ENCODE measurements at places on chromosomes 3 and 15.

DNA sequence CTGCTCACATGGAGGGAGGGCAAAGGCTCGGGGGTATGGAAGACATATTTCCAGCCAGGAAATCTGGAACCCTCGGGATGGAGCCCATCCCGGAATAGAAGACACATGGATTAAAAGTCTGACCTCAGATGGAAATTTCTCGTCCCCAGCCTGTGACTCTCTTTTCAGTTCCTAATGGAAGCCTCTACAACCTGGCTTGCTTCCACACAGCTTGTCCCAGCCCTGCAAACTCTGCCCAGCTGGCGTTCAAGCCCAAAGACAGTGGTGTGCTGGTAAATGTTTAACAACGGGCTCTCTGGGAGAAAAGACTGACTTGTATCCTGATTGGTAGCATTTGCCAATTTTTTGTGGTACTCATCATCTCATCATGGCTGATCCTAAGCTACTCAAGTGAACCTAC is 35.6 kb upstream of the TLE3 start:
- no peak for DNase-seq

GRCh38 chr3:141273700-141274410 is 42.2 kb downstream of the PXYLP1 start:
- no peak for DNase-seq

GRCh38 chr3:56772952-56773938 is 28.5 kb downstream of the ARHGEF3 start:
- DNase-seq = no peak

DNA sequence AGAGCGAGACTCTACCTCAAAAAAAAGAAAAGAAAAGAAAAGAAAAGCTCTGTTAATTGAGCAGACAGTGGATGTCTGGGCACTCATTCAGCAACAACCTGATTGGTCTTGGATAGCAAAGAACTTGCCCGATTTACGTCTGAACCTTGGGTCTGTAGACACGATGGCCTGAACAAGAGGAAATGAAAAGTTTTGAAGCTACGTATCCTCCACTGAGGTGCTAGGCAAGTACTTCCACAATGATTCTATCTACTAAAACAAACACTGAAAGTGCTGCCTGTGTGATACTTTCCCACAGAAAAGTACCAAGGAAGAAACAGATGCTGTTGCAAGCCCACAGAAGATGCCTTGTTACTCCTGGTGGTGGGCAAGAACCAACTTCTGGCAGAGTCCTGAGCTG is 21.8 kb upstream of the MUSTN1 start:
- DNase-seq = no peak

- DNase-seq = no peak
Measured at GRCh38 chr3:177569193-177569592, 371.9 kb upstream of the TBL1XR1 start.

DNA sequence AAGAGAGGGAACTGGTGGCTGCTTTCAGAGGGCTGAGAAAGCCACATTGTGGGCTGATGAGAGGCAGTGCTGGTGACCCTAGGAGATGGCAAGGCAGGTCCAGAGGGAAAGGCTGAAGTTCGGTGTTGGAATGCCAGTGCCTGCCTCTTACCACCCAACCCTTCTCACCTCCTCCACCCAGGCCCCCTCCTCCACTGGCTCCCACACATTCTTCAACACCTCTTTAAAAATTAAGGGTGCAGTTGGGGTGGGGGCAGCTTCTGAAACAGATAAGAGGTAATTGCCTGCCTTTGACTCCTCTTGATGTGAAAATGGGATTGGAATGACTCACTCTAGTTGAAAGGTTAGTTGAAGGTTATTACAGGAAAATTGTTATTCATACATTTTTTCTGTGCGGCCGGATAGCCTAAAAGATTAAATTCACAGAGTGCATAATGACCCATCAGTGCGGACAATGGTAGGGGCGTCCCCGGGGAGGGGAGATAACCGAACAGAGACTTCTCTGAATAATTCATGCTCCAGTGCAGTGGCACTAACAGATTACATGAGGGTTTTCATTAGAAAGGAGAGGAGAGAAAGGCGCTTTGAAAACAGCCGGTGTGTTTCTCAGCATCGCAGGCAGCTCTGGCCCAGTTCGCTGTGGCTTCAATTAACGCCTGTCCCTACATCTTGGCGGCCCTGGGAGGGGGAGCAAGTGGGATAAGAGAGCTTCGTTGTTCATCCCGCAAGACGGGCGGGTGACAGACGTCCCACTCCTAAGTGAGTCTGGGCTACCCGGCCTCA is 212.4 kb downstream of the TLE3 start:
- DNase-seq = no peak

DNA sequence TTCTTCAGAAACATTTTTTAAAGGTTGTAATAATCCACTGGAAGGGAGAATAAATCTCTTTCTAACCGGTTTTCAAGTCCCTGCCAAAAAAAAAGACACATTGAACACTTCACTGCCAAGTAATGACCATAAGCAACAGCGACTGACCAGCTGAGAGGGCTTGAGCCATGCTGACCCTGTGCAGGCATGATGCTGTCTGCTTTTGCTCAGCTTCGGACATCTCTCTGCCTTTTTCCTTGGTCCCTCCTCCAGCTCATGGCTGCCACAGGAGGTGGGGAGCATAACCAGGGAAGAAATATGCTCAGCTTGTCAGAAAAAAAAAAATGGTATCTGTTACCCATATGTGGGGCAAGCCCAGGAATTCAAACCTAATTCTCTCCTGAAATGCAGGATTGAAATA is 1.5 kb downstream of the IGSF10 start:
- DNase-seq = no peak

Data from activated CD8-positive, alpha-beta memory T cell treated with anti-CD3 and anti-CD28 coated beads for 4 hours (primary cell).